ENCODE measurements at places on chromosomes 5 and 9.

DNA sequence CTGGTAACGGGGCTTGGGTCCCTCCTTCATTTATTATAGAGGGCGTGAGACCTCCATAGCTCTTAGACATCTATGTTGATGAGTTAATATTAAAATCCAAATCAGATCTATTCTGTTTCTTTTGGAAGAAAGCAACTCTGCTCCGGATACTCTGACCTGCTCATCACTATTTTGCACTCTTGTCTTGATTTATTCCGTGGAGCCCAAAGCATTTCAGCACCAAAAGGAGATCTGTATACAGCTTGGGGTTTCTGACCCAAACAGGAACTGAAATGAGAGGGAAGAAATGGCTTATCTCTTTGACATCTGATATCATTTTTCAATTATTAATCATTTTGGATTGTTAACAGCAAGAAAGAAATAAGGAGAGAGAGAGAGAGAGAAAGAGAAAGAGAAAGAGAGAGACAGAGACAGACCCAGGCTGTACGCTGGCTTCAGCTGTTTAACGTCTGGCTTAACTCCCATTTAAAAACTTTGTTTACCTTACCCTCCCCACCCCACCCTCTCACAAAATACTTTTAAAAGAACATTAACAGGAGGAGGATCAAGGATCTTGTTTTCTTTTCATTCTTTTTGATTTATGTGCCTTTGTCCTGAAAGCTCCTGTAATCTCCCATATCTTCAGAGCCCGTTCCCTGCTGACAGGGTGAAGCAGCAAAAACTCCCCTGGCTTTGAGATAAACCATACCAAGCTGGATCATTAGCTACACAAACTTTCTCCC lies 231.4 kb upstream of the TUT7 start:
- no peak for DNase-seq

DNA sequence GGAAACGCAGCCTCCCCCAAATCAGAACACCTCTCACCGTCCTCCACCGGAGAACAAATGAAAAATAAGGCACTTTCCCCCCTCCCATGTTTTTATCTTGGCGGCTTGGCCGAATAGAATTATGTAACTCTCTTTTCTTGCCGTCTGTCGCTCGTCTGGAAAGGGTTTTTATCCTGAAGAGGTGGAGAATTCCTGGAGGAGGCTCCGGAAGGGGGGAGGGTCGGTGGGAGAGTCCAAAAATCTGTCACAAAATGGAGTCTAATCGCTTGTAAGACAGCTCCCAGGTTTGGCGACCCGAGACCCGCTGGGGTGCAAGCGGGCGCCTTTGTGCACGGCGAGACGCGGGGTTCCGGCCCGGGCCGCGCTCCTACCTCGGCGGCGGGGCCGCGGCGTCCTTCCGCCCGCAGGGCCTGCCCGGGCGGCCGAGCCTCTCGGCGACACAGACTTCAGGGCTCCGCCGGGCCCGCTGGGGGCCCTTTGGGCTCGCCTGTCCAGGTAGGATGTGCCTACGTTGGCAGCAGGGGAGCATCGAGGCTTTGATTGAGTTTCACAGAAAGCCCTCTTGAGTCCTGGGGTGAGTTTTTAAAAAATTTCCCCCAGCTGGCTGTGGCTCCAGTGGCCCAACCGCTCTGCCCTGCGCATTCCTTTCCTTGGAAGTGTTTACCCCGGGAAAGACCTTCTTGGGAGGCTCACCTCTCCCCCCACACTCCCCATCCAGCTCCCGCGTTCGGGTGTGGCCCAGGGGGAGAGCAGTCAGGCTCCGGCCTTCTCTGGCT lies 5.0 kb downstream of the LMX1B start:
- DNase-seq = no peak

DNA sequence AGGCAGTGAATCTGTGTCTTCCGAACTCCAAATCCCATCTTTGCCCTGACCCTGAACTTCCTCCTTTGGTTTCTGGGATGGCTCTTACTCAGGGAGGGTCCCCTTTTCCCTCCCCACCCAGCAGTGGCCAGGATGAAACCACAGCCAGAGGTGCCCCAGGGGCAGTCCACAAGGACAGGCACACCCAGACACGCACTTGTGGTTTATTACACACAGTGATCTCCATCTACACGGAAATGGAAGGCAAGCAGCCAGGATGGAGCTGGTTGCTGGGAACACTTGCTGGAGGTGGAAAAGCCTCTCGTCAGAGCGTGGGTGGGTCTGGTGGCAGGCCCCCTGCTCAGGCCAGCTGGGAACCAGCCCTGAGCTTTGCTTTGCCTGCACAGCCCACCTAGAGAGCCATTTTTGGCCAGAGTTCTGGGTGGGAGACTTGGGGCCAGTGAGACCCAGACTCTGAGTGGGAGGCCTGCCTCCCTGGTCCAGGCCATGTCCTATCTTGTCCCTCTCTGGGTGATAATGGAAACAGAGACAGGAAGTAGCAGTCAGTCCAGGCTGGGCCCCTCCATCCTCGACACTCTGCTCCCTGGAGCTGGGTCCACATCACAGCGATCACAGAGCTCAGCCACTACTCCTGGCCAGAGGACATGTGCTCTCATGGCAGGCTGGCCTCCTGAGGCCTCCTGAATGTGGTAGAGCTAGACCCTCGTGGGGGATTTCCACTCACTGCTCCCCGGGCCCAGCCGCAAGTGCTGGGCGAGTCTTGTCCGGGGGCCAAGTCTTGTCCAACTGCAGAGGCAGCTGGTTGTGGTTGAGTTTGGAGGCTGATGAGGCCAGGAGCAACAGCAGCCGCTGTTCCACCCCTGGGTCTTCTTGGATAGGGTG lies 5.1 kb upstream of the PHYKPL start:
- DNase-seq = no peak

DNA sequence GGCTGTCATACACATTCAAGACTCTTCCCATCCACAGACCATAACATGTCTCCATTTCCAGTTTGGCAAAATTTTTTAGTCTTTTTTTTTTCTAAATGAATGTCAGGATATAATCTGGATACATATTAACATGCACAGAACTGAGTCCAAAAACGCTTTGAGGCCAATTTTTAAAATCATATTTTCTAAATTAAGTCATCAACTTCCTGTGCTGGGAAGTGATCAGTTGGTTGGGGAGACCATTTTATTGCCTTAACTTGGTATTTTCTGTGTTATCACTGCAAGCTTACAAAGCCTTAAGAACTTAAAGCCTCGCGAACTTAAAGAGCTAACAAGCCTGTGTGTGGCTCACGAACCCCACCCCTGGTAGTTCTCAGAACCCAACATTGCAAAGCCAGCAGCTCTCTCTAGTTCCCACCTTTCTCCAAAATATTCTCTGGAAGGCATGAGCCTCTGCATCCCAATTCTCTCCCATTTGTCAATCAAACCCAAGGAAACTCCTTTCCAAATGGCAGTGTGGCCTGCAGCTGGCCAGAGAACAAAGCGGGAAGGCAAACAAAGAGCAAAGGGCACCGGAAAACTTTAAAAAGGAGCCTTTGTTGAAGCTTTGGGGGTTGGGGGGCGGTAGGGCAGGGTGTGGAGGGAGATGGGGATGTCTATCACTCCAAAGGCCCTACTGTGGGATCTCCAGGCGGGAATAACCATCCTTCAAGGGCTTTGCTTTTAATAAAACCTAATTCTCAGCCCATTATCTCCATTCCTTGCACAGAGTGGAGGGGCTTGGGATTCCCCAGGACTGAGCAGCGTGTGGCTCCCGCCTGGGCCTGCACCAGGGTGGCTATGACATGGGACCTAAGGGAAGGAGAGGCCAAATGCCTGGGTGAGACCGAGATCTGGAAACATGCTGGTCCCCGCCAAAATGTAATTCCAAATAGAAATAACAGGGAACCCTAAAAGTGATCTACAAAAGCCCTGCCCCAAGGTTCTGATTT lies 65.0 kb downstream of the ROR2 start:
- no peak for DNase-seq

GRCh38 chr5:76457674-76458485 lies 54.8 kb downstream of the IQGAP2 start:
- no peak for DNase-seq

DNA sequence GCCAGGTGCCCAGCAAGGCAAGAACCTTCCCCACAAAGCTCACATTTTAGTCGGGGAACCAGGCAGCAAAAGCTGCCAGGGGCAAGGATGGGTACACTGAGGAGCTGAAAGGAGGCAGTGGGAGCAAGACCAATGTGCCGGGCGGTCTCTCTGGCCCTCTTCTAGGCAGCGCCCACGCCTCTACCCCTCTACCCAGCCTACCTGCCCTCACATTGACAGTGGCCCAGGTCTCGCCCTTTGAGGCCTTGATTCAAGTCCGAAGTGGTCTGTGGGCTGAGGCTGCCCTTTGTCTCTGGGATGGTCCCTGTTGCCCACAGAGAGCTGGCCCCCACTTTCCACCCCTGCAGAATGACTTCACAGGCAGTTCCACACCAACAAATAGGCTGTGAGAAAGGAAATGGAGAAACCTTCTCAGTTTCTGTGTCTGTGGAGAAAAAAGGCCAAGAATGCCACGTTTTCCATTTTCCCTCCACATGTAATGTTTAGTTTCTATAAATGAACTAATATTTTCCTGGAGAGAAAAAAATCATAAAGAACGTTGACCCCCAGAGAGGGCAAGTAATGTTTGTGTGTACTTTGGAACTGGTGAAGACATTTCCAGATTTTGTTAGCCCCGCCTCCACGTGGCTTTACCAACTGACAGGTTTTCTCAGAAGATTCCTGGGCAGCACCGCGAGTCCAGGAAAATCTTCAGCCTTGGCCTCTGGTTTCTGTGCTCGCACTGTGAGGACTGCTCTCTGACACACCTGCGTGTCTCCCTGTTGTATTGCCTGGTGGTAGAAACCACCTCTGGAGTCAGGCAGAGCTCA lies 57.4 kb upstream of the ANGPTL2 start:
- DNase-seq = no peak

DNA sequence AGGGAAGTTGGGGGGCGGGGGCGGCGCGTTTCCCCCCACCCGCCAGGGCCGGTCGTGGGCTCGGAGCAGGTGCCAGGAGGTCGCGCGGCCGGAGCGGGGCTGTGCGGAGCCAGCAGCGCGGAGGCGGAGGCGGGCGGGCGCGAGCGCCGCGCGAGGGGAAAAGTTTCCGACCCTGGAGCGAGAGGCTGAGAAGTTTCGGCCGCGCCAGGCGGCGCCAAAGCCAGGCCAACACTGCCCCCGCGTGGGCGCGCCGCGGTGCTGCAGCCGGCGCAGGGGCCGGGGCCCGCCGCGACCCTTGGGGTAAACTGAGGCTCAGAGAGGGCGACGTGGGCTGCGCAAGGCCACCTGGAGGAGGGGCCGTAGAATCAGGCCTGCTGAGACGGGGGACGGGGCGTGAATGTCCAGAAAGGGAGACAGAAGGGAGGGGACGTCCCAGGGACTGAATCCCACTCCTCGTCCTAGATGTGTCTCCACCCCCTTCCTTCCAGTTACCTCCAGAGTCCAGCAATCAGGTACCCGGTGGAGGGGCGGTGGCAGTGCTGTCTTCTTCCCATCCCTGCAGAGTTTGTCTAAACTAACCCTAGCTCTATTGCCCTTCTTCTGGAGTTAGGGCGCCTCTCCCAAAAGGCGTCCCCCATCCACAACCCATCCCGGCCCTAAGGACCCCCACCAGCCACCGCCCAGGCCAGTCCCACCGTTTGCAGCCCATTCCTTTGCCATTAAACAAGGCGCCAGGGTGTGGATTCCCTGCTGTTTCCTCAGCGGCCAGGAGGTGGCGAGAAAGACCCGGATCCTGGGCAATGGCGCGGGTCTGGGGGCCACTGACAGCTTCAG lies 10.2 kb downstream of the C9orf50 start:
- DNase-seq = peak; percentile 30

DNA sequence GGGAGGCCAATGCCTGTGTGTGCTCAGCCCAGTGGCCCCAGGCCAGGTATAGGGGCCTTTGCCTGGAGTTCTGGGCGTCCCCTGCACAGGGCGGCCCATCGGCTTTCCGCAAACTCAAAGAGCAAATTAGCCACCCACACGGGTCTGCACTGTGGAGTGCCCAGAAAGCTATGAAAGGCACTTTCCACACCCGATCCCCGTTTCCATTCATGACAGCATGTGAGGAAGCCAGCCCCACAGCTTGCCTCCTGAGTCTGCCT lies 5.2 kb downstream of the DBH start:
- DNase-seq = no peak

DNA sequence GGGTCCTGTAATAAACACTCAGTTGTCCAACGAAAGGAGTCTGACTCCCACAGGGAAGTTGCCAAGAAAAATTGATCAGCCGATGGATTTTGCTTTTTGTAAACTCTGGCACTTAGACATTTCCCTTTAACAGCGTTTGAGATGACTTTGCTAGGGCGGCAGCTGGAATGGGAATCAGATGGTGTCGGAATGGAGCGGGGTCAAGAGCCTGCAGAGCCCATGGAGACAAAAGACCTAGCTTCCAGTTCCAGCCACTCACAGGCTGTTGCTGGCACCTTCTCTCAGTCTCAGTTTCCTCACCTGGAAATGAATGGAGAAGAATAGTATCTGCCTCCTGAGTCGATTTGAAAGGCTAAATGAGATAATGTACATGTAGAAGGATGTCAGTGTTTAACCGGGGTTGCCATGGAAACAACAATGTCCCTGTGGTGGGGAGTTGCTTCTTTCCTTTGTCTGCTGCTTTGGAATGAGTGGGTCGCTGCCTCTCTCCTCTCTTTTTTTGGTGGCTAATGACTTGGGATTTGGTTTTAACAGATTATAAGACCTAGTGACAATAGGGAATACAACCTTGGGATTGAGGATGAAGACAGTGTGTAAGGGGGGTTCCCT lies 137.4 kb downstream of the GAS1 start:
- DNase-seq = no peak

DNA sequence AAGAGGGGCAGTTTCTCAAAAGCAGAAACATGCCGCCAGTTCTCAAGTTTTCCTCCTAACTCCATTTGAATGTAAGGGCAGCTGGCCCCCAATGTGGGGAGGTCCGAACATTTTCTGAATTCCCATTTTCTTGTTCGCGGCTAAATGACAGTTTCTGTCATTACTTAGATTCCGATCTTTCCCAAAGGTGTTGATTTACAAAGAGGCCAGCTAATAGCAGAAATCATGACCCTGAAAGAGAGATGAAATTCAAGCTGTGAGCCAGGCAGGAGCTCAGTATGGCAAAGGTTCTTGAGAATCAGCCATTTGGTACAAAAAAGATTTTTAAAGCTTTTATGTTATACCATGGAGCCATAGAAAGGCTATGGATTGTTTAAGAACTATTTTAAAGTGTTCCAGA lies 142.8 kb downstream of the NTRK2 start:
- no peak for DNase-seq

DNA sequence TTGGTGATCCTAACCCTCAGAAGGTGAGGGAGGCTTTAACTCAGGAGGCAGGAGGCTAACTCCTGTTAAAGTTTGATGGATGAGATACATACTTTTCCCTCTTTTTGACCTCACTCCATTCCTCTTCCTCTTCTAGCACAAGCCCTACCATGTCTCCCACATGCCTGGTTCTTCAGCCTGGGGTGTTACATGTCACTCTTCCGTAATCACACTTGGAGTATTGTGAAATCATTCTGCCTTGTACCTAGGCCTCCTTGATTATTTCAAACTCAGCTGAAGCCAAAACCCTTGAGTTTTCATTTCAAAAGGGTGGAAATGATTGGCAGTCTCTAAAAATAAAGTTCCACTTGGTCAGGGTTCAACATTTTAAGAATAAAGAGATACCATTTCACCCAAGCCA lies 1.8 kb downstream of the PLAC8L1 start:
- DNase-seq = no peak

GRCh38 chr5:67896930-67897313 lies 318.6 kb upstream of the PIK3R1 start:
- no peak for DNase-seq

GRCh38 chr9:4489562-4489918 lies 728 bp upstream of the SLC1A1 start:
- no peak for DNase-seq

- DNase-seq = no peak
Measured at GRCh38 chr9:37192803-37193202, 72.4 kb downstream of the ZCCHC7 start.

- no peak for DNase-seq
Measured at GRCh38 chr5:59826996-59827395, 66.5 kb downstream of the PDE4D start.

- DNase-seq = no peak
Measured at GRCh38 chr5:30997681-30998080, 195.8 kb upstream of the CDH6 start.

Data from hematopoietic multipotent progenitor cell treated with erythropoietin and hydrocortisone succinate and interleukin-3 and kit ligand, for 15 days (in vitro differentiated cells).